ENCODE measurements at places on chromosomes 7 and 10. TPM values are rescaled to one million over a fixed set of nuclear protein-coding genes. Genes with fewer than 3 reads are reported as not detected.

The PILRA gene
- 2.5 TPM for total RNA-seq

- DNase-seq, result no peak
- H3K27ac ChIP-seq, result no peak overlapping the region
- H3K27me3 ChIP-seq, result no peaks in the 10 kb centered on the region
- peaks cover 5% of the 10 kb centered on the region for H3K4me1 ChIP-seq
Measured at GRCh38 chr7:132548489-132549078, 27.7 kb downstream of the PLXNA4 start.

The IDI2 gene
- total RNA-seq, result not detected

GRCh38 chr7:3043544-3044371 is at the start of gene CARD11:
CARD11 (minus strand) TSS chr7:3043867; CDS start chr7:2958506, 85,361 bp downstream.
- no peaks in the 10 kb centered on the region for H3K36me3 ChIP-seq
- H3K27ac ChIP-seq, result no peak within 1 kb of the TSS
- DNase-seq, result no peak
- H3K4me3 ChIP-seq, result no peak within 1 kb of the TSS
- no peaks in the 10 kb centered on the region for H3K4me1 ChIP-seq

DNA sequence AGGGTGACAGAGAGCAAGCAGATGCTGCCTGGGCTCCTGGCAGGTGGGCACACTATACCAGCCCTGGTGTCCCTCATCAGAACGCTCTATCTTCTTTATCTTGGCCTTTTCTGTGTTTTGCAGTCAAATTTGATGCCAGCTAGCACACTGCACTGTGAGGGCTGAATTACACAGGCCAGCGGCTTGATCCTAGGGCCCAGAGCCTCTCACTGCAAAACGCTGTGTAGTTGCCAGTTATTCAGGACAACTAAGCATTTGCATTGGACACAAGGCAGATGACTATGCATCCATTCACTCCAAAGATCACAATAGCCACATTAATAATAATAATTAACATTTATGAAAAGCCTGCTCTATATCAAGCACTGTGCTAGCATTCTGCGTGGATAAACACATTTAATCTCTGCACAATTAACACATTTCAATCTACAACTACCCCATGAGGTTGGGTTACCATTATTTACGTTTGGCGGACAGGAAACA is 100.3 kb downstream of the PAXIP1 start:
- no peak for DNase-seq
- no peaks in the 10 kb centered on the region for H3K27me3 ChIP-seq
- H3K4me3 ChIP-seq, result no peak overlapping the region
- H3K36me3 ChIP-seq, result no peaks in the 10 kb centered on the region
- no peak overlapping the region for H3K27ac ChIP-seq

Measured in osteocyte (in vitro differentiated cells).